Fibroblast of skin of scalp (primary cell): ENCODE measurements at places on chromosomes 7 and 10.
A peak's percentile ranks its signal among the peaks of the same experiment; 100 is the strongest.

DNA sequence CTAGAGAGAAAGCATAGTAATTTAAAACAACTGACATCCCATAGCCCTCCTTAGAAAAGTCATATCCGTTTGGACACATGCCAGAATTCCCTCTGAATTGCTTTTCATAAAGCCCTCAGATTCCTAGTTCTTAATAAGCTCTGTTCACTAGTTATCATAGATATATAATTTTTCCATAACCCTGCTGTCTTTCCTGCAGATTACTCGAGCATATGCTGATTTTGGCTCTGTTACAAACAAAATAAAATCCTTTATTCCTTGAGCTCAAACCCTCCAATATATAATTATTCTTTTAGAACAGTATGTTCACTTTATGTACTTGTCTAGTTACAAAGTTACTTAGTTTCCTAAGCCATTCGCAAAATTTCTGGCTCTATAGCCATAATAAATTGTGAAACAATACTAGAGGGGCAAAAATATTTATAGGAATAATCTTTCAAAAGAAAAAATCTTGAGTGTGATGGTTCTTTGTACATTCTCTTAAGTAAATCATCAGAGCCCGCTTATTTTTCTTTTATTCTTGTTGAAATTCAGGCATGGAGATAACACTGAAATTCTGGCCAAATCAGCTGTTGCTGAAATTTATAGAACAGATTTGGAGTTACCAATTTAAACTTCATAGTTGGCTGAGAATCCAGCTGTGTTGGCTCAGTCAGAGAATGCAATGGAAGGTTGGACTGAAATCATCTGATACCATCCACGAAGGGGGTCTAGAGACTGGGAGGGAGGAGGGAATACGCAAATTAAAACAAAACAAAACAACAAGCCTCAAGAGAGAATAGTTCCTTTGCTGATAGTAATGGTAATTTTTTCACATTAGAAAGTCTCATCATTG, 146.1 kb upstream of the TMEM196 start:
- DNase-seq = peak; percentile 7

DNA sequence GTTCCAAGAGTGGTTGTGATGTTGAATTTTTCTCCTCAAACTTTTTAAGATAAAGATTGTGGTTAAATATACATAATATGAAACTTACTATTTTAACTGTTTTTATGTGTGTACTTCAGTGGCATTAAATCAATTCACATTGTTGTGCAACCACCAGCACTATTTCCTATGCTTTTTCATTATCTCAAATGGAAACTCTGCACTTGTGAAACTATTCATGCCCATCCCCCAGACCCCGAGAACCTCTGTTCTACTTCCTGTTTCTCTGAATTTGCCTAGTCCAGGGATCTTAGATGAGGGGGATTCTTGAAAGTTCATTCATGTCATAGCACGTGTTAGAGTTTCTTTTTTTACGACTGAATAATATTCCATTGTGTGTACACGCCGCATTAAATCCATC, 67.0 kb downstream of the WDR37 start:
- no peak for DNase-seq

DNA sequence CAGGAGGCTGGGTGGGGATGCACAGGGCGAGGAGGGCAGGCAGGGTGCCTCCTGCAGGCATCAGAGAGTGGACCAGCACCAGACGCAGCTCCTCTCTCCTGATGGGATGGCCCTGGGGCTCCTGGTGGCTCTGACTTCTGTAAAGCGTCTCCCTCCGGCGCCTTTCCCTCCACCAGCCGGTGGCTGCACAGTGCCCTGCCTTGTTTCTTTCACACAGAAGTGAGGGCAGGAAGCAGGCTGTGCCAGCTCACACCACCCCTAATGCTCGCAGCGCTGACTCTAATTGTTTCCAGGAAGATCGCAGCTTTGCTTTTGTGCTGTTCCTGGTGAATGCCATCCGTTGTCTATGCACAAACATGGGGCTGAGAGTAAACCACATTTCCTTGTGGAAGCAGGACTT, 152.3 kb upstream of the LANCL2 start:
- DNase-seq = no peak

- DNase-seq = no peak
These were observed 112.3 kb upstream of the PFKP start for GRCh38 chr10:2955064-2955463.

GRCh38 chr7:86991093-86991769, 68.2 kb downstream of the ELAPOR2 start:
- no peak for DNase-seq

GRCh38 chr7:732094-732541, 5.0 kb upstream of the PRKAR1B start:
- DNase-seq = no peak

GRCh38 chr7:4449263-4449662, 232.8 kb upstream of the FOXK1 start:
- DNase-seq = no peak

- DNase-seq = no peak
These were observed 38.0 kb downstream of the FOXI2 start for GRCh38 chr10:127774766-127775559.

- no peak for DNase-seq
These were observed 32.1 kb downstream of the ZNF783 start for GRCh38 chr7:149293946-149294633.

DNA sequence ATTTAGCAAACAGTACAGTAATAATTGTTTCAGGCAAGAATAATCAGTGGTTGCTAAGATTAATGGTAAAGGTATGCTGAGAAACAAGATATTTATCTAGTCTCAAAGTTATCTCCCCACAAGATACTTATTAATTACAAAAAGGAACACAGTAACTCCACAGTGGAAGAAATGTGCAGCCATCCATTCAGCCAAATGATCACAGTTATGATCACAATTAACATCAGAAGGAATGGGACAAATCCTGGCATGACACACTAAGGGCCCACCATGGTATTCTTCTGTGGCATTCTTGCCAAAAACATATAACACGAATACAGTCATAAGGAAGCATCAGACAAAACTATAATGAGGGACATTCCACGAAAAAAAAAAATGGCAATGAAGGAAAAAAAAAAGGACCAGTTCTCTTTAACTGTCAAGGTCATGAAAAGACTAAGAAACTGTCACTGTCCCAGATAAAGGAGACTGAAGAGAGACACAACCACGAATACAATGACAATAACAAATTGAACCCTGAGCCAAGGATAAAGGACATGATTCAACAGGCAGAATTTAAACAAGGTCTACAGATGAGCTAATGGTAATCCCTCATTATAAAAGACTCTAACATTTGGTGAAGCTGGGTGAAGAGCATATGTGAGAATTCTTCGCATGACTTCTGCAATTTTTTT, 20.9 kb downstream of the NUDCD3 start:
- DNase-seq = peak; percentile 13

GRCh38 chr10:75209086-75209920, 1.3 kb upstream of the VDAC2 start:
- no peak for DNase-seq

DNA sequence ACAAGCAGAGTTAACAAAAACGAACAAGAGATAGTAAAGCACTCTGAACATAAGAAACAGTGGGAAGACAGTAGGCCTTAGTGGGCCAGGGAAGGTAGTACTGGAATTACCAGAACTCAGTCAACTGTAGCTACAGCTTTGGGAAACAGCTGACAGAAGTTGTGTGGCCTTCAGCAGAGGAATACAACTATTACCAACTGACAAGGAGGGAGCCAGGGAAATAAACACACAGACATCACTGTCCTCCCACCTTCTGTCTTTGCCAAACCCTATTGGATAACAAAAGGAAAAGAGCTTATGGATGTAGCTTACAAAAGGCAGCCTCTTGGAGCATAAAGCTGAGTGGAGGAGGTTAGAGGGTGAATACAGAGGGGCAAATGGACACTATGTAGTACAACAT, 15.4 kb downstream of the MICU1 start:
- no peak for DNase-seq

- no peak for DNase-seq
These were observed 87.3 kb upstream of the DIP2C start for GRCh38 chr10:776772-777171.

DNA sequence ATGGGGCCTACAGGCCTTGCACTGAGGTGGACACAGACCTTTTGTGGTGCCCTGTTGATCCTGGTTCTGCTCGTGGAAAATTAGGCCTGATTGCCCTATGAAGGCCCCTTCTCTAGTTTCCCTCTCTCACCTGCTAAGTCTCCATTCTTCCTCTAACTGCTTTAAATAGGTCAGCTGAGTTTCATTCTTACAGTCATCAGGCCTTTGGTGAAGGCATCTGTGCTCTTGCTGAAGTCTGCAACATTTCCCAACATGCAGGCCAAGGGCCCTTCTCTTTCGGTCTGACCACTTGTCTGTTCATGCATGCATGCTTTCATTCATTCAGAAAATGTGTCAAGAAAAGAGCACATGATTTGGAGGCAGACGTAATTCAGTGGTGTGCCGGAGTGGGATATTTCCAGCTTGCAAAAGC, 244.0 kb downstream of the BUB3 start:
- DNase-seq = no peak

DNA sequence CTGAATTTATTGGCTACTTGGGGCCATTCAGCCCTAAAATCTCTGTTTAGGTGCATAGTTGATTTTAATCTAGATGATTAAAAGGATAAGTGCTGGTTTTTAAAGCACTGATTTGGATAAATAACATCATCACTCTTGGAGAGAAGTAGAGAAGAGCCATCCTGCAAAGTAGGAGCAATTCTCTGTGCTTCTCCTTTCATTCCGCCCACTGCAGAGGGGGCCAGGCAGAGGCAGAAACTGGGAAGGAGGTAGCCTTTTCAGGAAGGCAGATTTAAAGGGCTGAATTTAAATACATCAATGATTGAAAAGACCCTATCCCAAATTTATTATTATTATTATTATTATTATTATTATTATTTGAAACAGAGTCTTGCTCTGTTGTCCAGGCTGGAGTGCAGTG, 14.1 kb downstream of the MAP3K8 start:
- no peak for DNase-seq

GRCh38 chr10:13334556-13334955, 13.5 kb downstream of the SEPHS1 start:
- no peak for DNase-seq

DNA sequence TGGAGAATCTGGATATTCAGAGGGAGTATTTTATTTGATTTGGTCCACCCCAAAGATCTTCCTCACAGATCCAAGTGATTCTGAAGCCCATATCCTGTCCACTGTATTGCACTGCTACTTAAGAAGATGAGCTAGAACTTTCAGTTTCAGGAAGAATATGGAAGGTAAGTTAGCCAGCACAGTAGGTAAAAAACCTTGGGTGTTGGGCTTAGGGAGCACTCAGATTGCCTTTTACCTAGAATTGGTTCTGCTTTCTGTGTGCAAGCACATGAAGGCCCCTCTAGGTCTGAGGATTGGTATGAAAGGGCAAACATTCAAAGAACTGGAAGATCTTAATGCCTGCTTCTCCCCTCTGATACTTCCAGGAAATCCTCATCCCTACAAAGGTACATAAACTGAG, 146.7 kb upstream of the COL1A2 start:
- no peak for DNase-seq

- DNase-seq = no peak
These were observed 8.3 kb downstream of the ANKRD7 start for GRCh38 chr7:118232837-118233236.

DNA sequence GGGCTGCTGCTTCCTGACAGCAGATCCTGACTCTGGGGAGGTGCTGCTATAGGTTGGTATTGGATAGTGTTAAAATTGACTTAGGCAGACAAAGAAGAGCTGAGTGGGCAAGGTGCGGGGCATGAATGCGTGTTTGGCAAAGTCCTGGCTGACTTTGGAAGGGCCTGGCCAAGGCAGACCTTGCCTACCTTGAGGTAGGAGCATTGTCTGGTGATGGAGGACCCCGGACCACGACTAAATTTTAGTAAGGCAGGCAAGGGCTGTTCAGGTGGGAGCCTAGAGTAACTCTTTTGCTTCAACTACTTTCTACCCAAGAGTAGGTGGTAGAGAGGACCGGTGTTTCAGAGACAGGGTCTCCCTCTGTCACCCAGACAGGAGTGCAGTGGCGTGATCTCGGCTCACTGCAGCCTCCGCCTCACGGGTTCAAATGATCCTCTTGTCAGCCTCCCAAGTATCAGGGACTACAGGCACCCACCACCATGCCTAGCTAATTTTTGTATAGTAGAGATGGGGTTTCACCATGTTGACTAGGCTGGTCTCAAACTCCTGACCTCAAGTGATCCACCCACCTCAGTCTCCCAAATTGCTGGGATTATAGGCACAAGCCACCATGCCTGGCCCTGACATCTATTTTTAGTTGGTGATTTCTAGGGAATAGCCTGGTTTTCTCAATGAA, 12.2 kb upstream of the LAT2 start:
- no peak for DNase-seq

GRCh38 chr10:93376372-93377293, 105.5 kb downstream of the MYOF start:
- peak; percentile 91 for DNase-seq

- peak; percentile 51 for DNase-seq
These were observed 5.3 kb downstream of the HOXA11 start for GRCh38 chr7:27179503-27180430.

- DNase-seq = no peak
These were observed 244.9 kb downstream of the C7orf25 start for GRCh38 chr7:42666994-42667393.

GRCh38 chr7:11436773-11437524, 395.0 kb downstream of the THSD7A start:
- DNase-seq = no peak

GRCh38 chr7:78620920-78621319, 822.3 kb downstream of the PHTF2 start:
- DNase-seq = peak; percentile 17

DNA sequence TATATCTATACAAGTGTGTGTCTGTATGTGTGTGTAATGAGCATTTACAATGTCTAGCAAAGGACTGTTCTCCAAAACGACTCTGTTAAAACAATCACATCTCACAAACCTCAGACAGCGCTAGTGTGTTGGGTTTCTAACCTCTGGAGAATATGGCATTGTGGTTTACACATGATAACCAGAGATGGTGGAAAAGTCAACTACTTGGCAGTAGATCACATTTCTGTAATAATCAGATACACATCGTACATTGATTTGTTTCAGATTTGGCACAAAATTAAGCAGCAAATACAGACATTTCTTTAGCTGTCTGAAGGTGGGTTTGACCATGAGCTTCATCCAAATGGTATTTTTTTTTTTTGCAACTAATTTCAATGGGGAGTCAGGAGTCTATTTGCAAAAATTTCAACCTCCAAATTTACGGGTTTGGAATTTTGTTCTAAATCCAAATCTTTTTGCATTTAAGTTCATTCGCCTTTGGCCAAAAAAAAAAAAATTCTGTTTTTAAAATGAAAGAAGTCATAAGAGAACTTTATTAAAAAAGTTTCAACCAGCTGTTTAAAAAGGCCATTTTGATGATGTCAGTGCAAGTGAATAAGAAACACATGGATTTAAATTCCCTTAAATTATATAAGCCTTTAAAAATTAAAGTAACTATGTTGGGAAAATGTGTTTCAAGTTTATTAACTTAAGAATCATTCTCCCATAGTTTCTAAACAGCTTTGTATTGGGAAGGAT, 127.8 kb downstream of the TMEM26 start:
- peak; percentile 37 for DNase-seq

GRCh38 chr10:77011874-77012811, 625.5 kb downstream of the KCNMA1 start:
- DNase-seq = peak; percentile 90

- DNase-seq = peak; percentile 41
These were observed 89.9 kb upstream of the CAPZA2 start for GRCh38 chr7:116772423-116772863.

GRCh38 chr10:99742701-99743100, 10.7 kb downstream of the CUTC start:
- DNase-seq = peak; percentile 21

GRCh38 chr7:20408467-20408826, 77.7 kb downstream of the ITGB8 start:
- peak; percentile 6 for DNase-seq
